ENCODE measurements at places on chromosomes 5 and 9.

DNA sequence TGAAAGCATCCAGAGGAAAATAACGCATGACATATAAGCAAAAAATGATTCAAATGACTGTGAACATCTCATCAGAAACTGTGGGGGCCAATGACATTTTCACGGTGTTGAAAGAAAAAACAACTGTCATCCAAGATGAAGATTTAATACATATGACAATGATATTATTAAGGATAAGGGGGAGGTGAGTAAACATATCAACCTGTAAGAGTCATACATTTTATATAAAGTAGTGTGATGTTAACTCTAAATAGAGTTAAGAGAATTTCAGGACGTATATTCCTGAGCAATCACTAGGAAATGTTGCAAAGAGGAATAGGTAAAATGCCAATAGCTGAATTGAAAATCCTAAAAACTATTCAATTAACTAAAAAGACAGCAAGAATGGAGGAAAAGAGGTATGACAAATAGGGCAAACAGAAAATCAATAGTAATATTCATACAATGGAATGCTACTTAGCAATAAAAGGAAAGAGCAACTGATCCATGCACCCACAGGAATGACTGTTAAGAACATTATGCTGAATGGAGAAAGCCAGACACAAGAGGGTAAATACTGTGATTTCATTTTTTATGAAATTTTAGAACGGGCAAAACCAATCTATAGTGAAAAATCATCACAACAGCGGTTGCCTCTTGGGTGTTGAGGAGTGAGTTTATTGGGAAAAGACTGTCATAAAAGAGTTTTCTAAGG, 92.4 kb upstream of the JAK2 start:
- no peak for DNase-seq

DNA sequence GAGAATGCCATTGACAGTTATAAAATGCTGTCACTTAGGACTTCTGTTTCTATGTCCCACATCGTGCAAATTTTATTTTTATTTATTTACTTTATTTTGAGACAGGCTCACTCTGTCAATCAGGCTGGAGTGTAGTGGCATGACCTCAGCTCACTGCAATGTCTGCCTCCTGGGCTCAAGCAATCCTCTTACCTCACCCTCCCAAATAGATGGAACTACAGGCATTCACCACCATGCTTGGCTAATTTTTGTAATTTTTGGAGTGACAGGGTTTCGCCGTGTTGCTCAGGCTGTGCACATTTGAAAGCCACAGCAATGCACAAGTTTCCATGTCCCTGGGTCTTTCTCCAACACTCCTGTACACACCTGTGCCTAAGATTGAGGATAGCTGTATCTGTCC, 51.8 kb downstream of the ADAMTS16 start:
- DNase-seq = no peak

GRCh38 chr9:114757395-114757794, 48.4 kb downstream of the TNFSF15 start:
- peak; percentile 41 for DNase-seq

GRCh38 chr9:136052991-136053756, 41.9 kb downstream of the NACC2 start:
- DNase-seq = no peak

- DNase-seq = no peak
Observed at GRCh38 chr9:70392189-70392588, 22.3 kb downstream of the KLF9 start.

DNA sequence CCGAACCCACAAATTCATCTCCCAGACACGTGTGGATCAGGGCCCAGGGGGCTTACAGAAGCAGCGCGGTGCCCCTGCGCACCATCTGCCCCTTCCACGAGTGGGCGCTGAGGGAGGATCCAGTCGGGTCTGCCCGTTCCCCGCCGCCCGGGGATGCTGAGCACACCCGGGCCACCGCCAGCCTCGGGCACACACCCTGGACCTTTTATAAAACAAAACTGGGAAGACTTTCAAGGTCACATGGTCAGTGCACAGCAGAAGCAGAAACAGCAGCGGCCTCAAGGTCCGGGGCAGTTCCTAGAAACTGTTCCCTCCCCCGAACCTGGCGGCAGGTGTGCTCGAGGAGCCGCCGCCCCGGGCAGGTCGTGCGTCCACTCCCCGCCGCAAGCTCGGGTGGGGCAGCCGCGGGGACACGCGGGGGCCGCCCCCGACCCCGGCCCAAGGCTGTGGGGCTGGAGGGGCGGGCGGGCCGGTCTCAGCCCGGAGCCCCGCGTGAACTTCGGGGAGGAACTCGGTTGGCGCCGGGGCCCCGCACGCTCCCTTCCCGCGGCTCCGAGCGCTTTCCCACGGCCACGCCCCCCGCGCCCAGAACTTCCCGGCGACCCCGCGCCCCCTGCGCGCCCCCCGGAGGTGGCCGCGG, 633 bp upstream of the PPP1R26 start:
- no peak for DNase-seq

DNA sequence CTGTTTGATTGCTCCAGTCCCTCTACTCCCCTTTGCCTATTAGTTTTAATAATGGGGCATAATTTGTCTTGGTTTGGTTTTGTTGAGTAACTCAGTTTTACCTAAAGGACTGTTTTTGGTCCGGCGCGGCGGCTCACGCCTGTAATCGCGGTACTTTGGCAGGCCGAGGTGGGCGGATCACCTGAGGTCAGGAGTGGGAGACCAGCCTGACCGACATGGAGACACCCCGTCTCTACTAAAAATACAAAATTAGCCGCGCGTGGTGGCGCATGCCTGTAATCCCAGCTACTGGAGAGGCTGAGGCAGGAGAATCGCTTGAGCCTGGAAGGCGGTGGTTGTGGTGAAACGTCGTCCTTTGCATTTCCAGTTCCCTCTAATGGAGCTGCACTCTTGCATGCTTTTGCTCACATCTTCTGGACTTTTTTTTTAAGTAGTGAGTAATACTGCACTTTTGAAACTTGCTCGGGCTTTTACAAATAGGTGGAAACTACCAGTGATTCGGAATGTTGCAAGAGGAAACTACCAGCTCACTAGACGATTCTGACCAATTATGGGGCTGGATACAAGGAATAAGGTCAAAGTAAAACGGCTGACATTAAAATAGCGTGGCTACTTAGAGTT, 721 bp upstream of the MAML1 start:
- DNase-seq = peak; percentile 77

- DNase-seq = no peak
Observed at GRCh38 chr5:79008362-79008761, 23.3 kb upstream of the ARSB start.

- DNase-seq = no peak
Observed at GRCh38 chr5:36883894-36884462, 7.4 kb downstream of the NIPBL start.
